ENCODE measurements at places on chromosomes 4 and X. TPM values are rescaled to one million over a fixed set of nuclear protein-coding genes. Genes with fewer than 3 reads are reported as not detected.

The SMPX gene
- not detected for total RNA-seq

The NKX1-1 gene
- not detected for total RNA-seq

The MAGEH1 gene
- 44.3 TPM for total RNA-seq

The CXCL1 gene
- 17.7 TPM for total RNA-seq

The INTU gene
- 3.5 TPM for total RNA-seq

The GABRA4 gene
- not detected for total RNA-seq

The SHROOM3 gene
- 6.6 TPM for total RNA-seq

The MBNL3 gene
- 0.86 TPM for total RNA-seq

The GRPR gene
- total RNA-seq: not detected

The EPGN gene
- total RNA-seq: not detected

Measured in myometrial cell (primary cell).